Endothelial cell (in vitro differentiated cells): ENCODE measurements at places on chromosomes 12 and 14.

DNA sequence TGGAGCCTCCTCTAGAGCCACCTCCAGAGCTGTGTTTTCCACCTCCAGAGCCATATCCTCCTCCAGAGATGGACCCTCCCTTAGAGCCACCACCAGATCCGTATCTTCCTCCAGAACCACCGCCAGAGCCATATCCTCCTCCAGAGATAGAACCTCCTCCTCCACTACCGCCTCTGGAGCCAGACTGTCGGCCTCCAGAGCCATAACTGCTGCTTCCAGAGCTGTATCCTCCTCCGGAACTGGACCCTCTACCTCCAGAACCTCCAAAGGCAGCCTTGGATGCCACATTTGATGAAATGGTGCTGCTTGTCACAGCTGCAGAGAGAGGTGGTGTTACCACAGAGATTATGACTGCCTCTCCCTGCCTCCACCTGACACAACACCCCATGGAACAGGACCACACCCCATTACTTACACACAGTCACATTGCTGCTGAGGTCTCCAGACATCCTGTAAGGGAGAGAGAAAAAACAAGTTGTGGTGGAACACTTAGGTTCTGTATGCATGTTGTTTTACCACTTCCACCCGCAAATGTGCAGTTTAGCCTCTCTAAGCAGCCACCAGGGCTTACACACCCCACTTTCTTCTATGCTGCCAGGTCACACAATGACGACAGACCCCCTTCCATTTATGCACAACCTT is 6.8 kb downstream of the KRT2 start:
- DNase-seq, result no peak

- DNase-seq, result no peak
Observed at GRCh38 chr12:113236539-113237399, 15.5 kb downstream of the TPCN1 start.

GRCh38 chr12:116152268-116152667 is 125.2 kb downstream of the MED13L start:
- DNase-seq, result no peak

DNA sequence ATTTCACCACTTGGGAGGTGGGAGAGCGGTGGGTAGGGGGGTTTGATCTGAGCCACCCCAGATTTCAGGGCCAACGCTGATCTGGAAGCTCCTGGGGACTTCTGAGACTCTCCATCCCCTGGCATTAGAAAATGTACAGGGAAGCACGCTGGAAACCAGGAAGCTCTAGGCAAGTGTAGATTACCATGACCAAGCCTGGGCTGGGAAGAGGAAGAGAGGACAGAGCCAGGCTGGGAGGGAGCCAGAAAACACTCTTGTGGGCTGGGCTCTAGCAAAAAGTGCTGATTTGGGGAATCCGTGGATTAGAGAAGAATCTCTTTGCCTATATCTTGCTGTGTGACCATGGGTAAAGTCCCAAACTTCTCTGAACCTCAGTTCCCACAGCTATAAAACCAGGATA is 236.7 kb downstream of the BCL11B start:
- no peak for DNase-seq

GRCh38 chr14:34238610-34239009 is 223.4 kb downstream of the SPTSSA start:
- no peak for DNase-seq

GRCh38 chr12:110627500-110628195 is 13.7 kb downstream of the TCTN1 start:
- no peak for DNase-seq

DNA sequence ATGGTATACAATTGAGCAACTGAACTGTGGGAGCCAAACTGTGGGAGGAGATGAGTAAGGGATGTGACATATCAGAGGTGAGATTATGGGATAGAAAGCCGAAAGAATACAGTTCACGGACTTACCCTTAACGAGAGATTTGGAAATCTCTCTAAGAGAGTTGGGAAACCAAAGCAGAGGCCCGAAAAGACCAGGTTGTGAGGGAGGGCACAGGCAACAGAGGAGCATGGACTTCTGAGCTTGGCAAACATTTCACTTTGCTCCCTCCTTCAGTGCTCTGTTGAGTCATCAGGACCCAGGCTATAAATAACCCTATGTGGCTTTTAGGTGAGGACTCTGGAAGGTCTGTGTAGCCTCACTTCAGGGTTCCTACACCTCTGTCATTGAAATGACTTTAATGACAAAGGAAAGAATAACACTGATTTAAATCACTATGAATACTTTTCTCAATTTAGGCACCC is 120.6 kb downstream of the TGFB3 start:
- DNase-seq, result no peak

GRCh38 chr12:118098911-118099671 is 4.7 kb downstream of the VSIG10 start:
- no peak for DNase-seq

GRCh38 chr14:36271939-36272907 is 48.2 kb downstream of the MBIP start:
- no peak for DNase-seq

DNA sequence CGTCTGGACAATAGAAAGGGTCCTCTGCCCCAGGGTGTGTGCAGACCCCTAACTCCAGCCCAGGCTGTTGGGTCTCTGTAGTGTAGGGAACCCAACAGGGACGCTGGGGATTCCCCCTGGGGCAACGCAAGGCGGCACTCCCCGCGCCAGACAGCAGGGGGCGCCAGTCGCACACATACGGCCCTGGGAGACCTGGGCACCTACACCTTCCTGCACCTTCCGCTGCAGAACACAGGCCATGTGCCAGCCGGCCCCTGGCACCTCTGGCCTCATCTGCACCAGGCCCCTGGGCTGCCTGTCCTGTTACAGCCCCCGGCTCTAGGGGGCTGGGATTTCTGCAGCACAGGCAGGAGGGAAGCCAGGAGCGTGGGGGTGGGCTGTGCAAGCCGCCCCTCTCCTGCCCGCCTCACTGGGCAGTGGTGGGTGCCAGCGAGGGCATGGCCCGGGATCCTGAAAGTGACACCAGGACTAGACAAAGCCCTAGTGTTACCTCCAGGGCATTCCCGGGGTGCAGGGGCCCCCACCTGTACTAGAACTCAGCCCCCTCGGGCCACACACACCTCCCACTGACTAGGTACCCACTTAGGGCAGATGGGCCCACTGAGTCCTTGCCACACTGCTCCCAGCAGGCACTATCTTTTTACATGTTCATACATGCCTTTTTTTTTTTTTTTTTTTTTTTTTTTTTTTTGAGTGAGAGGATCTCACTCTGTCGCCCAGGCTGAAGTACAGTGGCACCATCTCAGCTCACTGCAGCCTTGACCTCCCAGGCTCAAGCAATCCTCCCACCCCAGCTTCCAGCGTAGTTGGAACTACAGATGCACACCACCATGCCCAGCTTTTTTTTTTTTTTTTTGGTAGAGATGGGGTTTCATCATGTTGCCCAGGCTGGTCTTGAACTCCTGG is 37.5 kb downstream of the CCNK start:
- DNase-seq, result peak; percentile 84

DNA sequence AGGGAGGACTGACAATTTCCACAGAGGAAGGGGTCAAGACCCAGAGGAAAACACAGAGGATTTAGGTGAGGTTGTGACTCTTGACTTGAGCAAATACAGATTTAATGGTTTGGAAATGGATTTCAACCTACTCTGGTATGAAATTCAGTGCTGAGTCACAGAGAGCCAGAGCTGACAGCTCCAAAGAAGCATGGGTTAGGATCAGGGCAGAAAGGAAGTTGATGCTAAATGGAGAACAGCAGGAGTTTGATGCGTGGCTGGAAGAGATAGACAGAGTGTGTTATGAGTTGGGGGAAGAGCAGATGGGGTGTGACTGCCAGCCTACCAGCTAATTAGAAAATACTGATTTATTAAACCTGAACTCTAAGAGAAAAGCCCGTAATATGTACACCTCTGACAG is 272.6 kb downstream of the FOXG1 start:
- no peak for DNase-seq

- DNase-seq, result no peak
Observed at GRCh38 chr14:21527318-21527679, 1.2 kb upstream of the SALL2 start.

GRCh38 chr12:29152981-29153630 is 4.0 kb downstream of the FAR2 start:
- DNase-seq, result no peak

GRCh38 chr12:123142921-123143735 is 7.8 kb downstream of the PITPNM2 start:
- no peak for DNase-seq

DNA sequence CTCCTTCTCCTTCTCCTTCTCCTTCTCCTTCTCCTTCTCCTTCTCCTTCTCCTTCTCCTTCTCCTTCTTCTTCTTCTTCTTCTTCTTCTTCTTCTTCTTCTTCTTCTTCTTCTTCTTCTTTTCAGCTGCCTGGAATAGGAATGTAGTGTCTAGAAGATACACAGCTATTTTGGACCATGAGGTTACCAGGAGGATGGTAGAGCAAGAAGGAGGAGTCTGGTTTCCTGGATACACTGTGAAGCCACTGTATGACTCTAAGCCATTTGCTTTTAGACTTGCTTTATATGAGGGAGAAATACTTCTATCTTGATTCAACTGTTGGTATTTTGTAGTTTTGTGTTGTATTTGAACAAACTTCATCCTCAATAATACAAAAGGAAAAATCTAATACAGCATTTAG is 3.0 kb upstream of the MYBPC1 start:
- no peak for DNase-seq

- no peak for DNase-seq
Observed at GRCh38 chr12:92493816-92494215, 209.0 kb upstream of the PLEKHG7 start.

DNA sequence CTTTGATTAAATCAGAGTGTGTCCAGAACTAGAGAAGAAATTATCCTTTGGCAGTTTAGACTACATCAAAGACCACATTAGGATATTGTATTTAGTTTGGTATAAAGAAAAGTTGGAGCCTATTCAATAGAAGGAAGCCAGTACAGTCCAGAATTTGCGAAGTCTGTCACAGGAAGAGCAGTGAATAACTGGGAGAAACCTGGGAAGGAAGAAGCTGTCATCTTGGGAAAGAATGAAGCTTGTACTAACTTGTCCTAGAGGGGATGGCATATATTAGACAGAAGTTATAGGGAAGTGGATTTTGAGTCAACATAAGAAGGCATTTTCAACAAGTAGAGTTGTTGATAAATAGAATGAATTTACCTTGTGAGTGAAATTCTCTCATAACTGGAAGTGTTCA is 386.7 kb downstream of the LRIG3 start:
- no peak for DNase-seq

- DNase-seq, result no peak
Observed at GRCh38 chr14:99063620-99064225, 208.3 kb downstream of the BCL11B start.

DNA sequence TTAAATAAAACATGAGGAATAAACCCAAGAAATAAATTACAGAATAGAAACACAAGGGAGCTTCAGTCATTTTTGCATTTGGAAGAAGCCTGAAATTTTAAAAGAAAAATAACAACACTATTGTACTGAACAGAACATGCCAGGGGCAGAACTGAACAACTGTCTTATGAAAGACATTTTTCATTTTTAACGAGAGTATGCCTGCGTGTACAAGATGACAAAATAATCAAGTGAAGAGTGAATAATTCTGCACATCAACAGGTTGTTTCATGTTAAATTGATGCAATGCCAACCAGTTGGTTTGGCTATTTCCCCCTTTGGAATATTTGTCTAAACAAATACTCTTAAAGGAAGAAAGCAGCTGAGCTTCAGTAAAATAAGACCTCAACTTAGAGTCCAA is 103.3 kb upstream of the BTG1 start:
- no peak for DNase-seq

GRCh38 chr12:116293687-116294453 is 16.4 kb upstream of the MED13L start:
- DNase-seq, result no peak

DNA sequence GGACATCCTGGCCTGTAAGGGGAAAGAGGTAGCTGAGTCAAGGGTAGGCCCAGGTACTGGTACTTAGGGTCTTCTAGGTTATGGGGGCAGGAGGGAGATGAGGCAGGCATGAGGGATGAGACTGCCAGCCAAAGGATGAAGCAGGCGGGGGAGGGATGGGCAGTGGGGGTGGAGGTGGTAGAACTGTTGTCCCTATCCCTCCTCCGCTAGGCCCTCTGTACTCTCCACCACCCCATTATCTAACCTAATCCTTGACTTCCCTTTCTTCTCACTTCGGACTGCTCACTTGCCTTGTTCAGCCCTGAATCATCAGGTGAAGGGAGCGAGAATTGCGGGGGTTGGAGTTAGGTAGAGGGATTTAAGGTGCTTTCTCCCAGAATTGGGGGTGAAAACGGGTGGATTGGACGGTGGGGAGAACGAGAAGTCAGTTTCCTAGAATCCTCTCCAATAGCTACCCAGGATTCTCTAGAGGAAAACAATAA is 562 bp downstream of the PAN2 start:
- peak; percentile 7 for DNase-seq

DNA sequence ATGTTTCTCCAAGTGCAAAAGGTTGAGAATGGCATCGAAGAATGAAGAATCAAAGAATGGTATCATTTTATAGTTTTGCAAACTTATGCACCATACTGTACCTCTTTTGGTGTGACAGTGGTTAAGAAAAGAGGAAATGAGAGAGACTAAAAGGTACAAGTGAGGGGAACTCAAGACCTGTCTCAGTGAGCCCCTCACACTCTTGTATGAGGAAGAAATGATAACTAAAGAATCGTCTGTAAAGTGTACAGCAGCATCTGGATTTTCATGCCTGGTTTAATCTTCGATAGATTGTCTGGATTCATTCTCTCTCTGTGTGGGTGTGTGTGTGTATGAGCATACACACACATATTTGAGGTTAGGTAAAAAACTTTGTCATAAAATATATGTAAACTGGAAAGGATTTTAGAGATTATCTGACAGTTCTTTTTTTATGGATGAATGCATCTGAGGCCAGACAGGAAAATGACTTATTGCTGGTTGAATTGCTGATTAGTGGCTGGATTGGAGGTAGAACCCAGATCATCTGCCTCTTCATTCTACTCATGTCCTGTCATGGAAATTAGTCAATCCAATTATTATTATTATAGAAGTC is 16.0 kb upstream of the SLC38A2 start:
- no peak for DNase-seq

DNA sequence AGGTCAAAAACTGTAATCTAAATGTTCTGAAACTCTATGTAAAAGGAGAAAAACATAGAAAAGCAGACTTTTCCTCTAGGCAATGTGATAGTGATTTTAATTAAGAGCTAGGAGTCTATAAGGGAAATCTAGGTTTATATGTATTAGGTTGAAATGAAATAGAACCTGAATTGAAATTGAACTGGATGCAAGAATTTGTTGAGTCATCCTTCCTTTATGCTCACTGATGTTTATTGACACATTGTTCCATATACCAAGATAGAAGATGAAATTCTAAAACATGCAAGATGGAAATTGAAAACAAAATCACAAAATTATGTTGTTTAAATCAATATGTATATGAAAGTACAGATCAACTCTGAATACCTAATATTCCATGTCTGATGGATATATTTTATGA is 170.4 kb upstream of the FLRT2 start:
- DNase-seq, result no peak

GRCh38 chr12:46558677-46559076 is 186.1 kb upstream of the SLC38A2 start:
- no peak for DNase-seq

DNA sequence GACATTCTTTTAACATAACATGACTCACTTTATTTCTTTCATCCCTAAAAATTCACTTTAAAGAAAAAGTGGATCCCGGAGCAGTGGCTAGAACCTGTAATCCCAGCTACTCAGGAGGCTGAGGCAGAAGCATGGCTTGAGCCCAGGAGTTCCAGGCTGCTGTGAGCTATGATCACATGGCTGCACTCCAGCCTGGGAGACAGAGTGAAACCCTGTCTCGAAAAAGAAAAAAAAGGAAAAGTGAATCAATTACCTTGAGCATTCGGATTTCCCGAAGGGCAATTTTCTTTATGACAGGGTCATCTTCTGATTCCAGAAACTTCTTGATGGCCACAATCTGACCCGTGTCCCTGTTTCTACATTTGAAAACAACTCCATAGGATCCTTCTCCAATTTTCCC is 1.2 kb downstream of the CDKL1 start:
- no peak for DNase-seq
